ENCODE measurements at places on chromosomes 6 and 20. TPM values are rescaled to one million over a fixed set of nuclear protein-coding genes. Genes with fewer than 3 reads are reported as not detected.

Gene FAM209B
- 1.3 TPM for total RNA-seq

Gene B4GALT5
- total RNA-seq, result 75.7 TPM

DNA sequence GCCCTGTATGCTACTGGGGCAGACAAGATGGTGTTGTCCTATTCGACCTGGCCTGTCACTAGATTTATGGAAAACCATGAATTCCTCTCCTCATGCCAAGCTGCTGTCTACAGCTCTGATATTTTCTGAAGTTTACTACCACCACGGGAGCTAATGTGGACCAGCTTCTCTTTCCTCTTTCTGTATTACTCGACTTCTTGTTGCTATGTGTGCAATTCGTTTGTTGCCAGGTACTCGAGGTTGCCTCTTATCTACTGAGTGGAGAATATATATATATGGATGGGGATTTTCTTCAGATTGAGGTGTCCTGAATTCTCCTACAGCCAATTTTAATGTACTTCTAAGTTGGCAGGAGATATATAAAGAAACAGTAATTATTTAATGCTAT lies 34.7 kb downstream of the MAN1A1 start:
- no peak for DNase-seq

GRCh38 chr6:28258877-28259777 lies at the start of gene NKAPL:
NKAPL (plus strand) TSS chr6:28259297; CDS start chr6:28259372, 75 bp downstream.
- peak; percentile 89 for DNase-seq

GRCh38 chr6:82686719-82687118 lies 323.1 kb downstream of the TPBG start:
- no peak for DNase-seq
